ENCODE measurements at places on chromosomes 1 and 21.

GRCh38 chr1:207755846-207756693, 4.2 kb downstream of the CD46 start:
- no peak for DNase-seq

DNA sequence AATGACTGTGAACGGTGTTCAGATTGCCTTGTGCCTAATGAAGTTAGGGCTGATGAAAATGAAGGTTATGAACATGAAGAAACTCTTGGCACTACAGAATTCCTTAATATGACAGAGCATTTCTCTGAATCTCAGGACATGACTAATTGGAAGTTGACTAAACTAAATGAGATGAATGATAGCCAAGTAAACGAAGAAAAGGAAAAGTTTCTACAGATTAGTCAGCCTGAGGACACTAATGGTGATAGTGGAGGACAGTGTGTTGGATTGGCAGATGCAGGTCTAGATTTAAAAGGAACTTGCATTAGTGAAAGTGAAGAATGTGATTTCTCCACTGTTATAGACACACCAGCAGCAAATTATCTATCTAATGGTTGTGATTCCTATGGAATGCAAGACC, 96.6 kb downstream of the ZFYVE9 start:
- no peak for DNase-seq

DNA sequence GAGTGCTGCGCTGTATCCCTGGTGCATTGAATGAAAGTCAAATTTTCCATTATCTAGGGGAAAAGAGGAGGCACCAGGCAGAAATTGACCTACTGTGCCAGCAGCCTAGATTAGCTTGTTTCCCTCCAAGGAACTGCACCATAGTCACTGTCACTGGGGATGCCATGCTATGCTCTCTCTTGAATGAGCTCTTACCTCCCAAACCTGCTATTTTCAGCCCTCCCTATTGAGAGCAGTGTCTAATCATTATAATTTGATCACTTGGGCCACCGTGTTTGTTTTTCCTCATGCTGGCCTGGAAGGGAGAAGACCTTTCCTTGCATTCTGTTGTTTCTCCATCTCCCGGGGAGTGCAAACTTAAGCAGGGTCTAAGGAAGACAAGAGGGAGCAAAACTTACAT, 492.9 kb downstream of the SIPA1L2 start:
- DNase-seq, result no peak

DNA sequence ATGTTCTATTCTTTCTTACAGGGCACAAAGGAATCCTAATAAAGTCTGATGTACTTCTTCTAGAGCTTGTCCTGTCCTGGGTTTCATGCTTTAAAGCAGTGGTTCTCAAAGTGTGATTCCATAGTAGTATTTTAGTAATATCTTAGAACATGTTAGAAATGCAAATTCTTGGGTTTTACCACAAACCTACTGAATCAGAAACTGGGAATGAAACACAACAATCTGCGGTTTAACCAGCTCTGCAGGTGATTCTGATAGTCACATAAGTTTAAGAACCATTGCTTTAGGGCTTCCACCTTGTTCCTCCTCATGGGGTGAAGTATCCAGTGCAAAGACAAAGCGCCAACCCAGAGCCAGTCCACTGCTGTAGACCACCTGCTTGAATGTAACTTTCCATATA, 41.1 kb downstream of the NGF start:
- no peak for DNase-seq

DNA sequence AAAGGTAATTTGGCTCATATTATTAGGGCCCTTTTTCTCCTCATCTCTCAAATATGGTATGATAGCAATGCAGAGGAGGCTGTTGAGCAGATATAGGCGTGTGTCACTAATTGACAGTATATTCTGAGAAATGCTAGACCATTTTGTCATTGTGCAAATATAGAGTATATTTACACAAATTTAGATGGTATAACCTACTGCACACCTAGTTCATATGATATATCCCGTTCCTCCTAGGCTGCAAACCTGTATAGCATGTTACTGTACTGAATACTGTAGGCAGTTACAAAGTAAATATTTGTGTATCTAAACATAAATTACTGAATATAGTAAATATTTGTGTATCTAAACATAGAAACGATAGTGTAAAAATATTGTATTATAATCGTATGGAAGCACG, 8.6 kb downstream of the ZBTB37 start:
- no peak for DNase-seq

DNA sequence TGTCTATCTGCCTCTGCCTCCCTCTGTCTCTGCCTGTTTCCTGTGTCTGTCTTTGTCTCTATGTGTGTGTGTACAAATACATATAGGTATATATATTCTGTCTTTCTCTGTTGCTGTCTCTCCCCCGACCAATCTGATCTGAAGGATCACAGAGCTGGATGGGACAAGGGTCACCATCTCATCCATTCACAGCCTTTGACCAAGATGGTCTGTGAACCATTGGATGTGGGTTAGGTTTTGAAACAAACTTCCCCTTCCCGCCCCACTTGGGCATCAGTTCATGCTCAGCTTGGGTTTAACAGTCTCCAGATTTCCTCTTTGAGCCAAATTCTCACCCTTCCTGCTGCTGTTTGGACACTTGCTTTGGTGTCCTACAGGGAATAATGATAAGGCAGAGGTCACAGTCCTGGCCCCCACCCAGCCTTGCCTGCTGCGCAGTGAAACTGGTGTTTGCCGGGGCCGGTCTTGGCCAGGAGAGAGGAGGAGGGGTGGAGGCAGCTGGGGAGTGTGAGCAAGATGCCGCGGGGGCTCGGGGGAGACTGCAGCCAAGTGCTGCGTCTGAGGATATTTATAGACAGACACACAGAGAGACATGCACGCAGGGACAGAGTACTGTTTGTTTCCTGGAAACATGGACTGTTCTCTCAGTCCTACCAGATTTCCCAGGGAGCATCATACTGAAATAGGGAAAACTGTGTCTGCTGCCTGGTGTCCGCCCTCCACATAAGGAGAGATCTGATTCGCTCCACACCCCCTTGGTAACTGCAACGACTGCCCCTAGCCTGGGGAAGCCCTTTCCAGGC, 27.0 kb upstream of the BTG2 start:
- DNase-seq, result peak; percentile 97

DNA sequence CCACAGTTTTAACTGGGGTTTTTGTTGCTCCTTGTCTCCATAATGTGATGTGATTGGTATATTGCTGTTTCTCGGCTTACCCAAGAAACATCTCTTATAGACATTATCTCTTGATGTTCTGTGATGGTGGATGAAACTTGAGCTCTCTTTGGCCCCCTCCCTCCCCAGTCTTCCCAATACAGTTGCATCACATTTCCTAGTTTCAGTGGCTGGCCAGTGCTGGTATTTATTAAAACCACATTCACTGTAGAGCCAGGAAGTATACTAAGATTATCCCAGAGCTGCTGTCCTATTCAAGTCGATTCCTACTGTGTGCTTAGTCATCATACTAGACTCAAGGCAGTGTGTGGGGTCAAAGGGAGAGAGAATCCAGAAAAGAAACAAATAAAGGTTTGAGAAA, 244.4 kb downstream of the KAZN start:
- no peak for DNase-seq

- DNase-seq, result no peak
Measured at GRCh38 chr21:16357994-16358393, 628.2 kb downstream of the USP25 start.

All from lower leg skin (tissue), 4 donors.